SJCRH30 (cell line): ENCODE measurements at places on chromosomes 11 and 22.

GRCh38 chr22:49555526-49555925 lies 272.1 kb downstream of the BRD1 start:
- DNase-seq = no peak

DNA sequence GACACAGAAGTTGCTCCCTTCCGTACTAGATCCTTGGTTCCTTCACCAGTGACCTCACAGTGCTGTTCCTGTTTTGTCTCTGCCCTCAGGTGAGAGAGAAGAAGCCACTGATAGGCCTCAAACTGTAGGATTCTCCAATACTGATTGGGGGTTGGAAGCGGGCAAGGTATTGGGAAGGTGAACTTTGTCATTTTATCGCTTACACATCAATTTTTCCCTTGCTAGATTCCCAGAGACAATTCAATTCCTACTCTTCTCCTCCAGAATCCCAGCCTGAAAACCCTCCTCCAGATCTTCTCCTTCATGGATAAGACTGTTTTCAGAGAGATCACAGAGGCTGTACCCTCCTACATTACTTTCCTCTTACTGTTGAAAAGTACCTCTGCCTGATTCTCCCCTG lies 9.4 kb upstream of the OR2D3 start:
- DNase-seq = no peak

DNA sequence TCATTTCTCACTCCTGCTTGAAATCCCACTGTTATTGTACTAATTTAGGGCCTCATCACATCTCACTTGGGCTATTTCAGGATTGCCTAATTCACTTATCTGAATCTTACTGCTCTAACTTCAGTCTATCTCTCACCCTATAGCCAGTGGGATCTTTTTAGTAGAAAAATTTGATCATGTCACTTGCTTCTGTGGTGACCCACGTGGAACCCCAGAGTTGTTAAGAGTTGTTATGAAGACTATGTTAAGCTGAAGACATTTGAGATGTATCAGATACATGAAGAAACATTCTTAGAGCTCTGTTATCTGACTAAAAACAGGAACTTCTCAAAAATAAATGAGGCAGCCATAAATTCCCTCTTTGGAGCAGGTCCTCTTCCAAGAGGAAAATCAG lies 1375.6 kb upstream of the TENM4 start:
- DNase-seq = no peak

DNA sequence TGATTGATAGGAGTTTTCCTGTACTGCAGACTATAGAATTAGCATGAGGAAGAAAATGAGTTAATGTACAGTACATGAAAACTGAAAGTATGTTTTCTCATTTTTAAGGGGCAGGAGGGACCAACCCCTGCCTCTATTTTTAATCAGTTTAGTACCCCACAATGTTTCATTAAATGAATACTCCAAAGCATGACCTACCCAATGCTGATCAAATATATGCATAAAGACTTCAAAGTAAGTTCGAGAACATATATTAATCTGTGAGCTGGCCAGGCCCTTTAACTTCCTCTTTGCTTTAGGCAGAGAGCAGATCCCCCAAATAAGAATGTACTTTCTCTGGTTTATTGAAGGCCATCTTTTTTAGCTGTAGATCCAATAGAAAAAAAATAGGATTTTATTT lies 161.0 kb downstream of the FCHSD2 start:
- DNase-seq = no peak

GRCh38 chr11:105644839-105645573 lies 35.1 kb downstream of the GRIA4 start:
- peak; percentile 64 for DNase-seq
